ENCODE measurements at places on chromosomes 1 and 21.
A peak's percentile ranks its signal among the peaks of the same experiment; 100 is the strongest.

- no peak for DNase-seq
Observed at GRCh38 chr21:32779983-32780382, 8.4 kb upstream of the PAXBP1 start.

- peak; percentile 34 for DNase-seq
Observed at GRCh38 chr1:92749024-92749634, 35.8 kb downstream of the EVI5 start.

- no peak for DNase-seq
Observed at GRCh38 chr1:107662971-107663370, 302.0 kb downstream of the VAV3 start.

DNA sequence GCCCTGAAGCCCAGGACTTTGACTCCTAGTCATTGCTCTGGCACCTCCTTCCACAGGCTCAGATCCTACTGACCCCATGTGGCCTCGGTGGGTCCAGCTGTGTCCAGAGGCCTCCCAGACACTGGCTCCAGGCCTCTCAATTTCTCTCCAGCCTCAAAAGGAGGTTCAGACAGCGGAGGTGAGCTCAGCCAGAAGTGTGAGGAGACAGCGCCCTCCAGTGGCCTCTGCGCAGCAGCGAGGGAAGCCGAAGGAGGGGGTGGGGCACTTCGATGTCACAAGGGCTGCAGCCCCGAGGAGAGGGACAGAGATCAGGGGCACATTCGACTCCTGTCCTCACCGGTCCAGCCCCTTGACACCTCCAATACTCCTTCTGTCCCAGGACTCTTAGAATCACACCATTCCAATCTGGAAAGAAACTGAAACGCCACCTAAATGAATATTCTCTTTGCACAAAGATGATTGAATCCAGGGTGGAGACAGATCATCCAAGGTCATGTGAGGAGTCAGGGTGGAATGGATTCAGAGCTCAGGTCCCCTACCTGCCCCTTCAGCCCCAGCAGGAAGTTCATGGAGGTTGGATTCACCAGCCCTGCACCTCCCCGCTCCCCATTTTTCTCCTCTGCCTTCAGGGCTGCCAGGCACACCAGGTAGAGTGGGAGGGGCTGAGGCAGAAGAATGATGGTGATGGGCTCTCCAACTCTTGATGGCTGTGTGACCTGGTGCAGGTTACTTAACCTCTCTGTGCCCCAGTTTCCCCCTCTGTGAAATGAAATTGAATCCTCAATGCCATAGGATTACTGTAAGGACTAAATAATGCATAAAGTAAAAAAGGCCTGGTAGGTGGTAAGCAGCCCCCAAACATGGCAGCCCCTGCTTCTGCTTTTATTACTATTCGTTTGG, 34.8 kb upstream of the ZBTB40 start:
- DNase-seq = peak; percentile 74

- no peak for DNase-seq
Observed at GRCh38 chr1:19087017-19087736, 122.9 kb downstream of the UBR4 start.

DNA sequence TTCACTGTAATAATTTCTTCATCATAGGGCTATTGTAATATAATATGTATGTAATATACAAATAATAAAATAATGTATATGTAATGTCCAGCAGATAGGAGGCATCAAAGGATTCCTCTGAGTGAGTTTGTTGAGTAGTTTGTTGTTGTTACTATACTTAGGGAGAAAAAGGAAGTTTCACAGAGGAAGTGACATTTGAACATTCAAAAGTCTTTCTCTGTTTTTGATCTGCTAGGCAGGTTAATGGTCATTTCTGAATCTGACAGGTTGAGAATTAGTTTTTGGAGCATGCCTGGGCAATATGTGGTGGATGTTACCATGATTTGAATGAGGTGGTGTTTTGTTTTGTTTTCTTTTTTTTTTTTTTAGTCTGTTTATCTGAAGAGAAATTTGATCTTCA, 102.1 kb downstream of the NRDC start:
- no peak for DNase-seq

DNA sequence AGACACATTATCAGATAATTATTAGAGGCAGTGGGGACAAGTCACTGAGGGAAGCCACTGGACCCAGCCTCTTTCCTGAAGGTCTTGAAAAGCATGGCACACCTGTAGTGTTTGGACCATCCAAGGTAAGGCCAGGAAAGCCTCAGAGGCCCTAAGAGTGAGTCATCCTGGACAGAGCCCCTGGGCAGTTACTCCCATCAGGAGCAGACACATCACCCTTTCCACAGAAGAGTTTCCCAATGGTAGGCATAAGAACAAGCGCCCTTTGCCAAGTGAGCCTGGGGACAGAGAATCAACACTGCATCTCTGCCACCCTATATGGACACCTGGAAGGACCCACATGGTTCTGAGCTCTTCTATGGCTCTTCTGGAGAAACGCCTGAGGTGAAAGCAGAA, 136.0 kb downstream of the PLXNA2 start:
- DNase-seq = no peak

GRCh38 chr1:37764888-37765441, at the start of gene EPHA10:
Gene EPHA10 (minus strand): TSS chr1:37765120. CDS start chr1:37765066, 54 bp downstream.
- no peak for DNase-seq

DNA sequence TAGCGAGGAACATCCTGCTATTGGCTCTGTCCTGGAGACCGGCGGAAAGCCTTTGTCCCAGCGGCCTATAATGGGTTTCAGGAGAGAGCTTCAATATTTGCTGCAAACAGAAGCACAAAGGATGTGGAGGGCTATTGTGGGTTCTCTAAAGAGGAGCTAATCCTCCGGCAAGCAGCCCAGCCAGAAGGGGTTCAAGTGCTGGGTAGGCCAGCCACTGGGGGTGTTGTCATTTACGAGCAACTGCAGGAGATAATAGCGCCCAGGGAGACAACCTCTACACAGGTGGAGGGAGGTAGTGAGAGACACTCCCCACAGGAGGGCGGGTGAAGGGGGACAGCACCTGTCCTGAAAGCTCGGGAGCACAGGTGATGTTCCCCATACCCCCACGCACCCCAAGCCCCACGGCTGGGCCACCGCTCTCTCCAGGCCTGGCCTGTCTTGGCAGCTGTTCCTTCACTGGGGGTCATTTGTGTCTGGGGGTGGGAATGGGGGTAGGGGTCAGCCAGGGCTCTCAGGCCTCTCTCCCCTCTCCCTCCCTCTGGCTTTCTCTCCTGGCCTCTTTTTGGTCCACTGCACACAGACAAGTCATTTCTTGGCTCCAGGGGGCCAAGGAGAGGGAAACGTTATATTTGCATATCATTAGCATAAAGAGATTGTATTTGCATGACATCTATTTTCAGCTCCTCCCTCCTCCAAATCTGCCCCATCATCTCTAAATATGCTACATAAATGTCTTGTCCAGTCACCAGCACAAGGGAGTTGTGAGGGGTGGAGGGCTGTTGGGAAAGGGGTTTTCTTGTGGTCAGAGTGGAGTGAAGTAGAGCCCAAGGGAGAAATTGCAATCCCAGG, 22.0 kb upstream of the SLC26A9 start:
- no peak for DNase-seq

- DNase-seq = no peak
Observed at GRCh38 chr1:197618061-197618460, 157.2 kb downstream of the DENND1B start.

DNA sequence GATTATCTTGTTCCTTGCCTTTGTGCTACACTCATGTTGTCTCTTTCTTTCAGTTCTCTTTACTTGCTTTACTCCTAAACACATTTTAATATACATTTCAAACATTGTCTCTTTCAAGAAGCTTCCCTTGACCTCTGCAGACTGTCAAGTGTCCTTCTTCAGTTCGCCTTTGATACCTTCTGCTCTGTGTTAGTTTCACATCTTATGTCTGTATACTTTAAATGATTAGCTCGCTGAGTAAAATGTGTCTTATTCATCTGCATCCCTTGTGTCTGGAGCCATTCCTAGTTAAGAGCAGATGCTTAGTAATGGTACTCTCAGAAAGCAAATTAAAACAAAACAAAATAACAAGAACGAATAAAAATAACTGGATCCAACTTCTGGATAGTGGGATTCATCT, 303.3 kb downstream of the S1PR1 start:
- DNase-seq = no peak

GRCh38 chr1:155023627-155024026, 10.0 kb downstream of the DCST2 start:
- DNase-seq = no peak

- no peak for DNase-seq
Observed at GRCh38 chr1:193270996-193271395, 84.6 kb upstream of the B3GALT2 start.

DNA sequence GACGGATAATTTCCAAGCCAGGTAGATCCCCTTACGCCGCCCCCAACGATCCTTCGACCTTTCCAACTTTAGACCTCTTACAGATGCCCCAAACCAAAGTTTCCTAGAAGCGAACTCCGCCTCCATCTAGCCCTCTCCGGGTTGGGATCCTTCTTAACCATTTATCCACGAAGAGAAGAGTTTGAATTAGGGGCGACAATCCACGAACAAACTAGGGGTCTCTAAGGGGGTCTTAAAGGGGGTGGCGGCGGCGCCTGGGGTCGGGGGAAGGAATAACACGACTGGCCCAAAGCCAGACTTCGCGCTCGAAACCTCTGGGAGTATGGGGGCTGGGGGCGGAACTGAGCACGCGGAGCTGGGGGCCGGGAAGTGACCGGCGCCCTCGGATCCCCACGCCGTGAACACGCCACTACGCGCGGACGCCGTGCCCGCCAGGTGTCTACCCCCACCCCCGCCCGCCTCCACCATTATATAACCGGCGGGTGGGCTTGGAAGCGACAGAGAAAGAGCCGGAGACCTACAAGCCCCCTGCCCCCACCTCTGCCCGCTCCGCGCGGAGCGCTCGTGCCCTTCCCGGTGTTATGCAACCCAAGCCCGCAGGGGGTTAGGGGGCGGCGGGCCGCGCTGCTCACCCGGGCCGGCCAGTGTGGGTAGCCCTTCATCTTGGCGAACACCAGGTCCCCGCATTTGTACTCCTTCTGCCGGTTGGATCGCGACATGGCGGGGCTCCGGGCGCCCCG, 594 bp downstream of the HDGF start:
- DNase-seq = peak; percentile 56

DNA sequence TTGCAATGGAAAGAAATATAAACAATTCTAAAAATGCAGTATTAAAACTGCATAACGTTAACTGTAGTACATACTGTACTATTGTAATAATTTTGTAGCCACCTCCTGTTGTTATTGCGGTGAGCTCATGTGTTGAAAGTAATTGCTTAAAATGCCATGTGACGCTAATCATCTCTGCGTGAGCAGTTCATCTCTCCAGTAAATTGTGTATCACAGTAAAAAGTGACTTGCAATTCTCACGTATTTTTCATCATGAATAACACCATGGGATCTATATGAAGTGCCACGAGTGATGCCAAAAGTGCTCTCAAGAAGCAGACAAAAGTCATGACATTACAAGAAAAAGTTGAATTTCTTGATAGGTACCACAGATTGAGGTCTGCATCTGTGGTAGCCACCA, 82.4 kb upstream of the CYYR1 start:
- no peak for DNase-seq

DNA sequence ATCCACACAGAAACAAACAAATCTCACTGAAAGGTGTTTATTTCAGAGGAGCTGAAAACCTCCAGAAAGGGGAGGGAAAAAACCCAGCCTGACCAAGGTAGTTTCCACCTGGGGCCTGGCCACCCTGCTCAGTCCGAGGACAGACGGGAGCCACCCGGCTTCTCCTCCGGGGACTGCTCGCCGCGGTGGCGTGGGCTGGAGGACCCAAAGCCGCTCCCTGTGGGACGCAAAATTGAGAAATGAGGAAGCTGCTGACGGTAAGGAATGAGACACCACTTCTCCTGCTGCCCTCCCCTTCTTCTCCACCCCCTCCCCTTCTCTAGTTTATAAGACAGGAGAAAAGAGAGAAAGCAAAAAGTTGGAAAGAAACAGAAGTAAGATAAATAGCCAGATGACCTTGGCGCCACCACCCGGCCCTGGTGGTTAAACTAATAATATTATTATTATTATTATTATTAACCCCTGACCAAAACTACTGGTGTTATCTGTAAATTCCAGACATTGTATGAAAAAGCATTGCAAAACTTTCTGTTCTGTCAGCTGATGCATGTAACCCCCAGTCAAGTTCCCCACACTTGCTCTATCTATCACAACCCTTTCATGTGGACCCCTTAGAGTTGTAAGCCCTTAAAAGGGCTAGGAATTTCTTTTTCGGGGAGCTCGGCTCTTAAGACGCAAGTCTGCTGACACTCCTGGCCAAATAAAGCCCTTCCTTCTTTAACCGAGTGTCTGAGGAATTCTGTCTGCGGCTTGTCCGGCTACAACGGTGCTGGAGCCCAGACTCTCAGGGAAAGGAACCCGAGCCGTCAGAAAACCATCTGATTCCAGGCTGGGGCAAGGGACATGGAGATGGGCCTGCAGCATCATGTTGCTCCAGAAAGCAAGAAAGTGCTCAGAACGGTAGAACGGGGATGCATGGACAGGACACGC, 12.5 kb downstream of the ITGB2 start:
- no peak for DNase-seq

GRCh38 chr1:236523704-236524141, at the start of gene LGALS8:
Gene LGALS8 (plus strand): TSS chr1:236523982. CDS start chr1:236526071, 2,089 bp downstream.
- peak; percentile 91 for DNase-seq

- DNase-seq = no peak
Observed at GRCh38 chr1:153607381-153607780, 5.6 kb downstream of the S100A16 start.

DNA sequence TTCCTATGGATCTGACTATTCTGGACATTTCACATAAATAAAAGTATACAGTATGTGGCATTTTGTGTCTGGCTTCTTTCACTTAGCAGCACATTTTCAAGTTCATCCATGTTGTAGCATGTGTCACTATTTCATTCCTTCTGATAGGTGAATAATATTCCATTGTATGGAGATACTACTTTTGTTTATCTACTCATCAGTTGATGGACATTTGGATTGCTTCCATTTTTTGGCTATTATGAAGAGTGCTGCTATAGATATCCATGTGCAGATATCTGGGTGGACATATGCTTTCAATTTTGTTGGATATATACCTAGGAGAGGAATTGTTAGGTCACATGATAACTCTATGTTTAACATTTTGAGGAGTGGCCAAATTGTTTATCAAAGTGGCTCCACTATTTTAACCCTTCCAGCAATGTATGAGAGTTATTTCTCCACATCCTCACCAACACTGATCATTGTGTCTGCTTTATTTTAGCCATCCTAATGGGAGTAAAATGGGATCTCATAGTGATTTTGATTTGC, 21.9 kb upstream of the MEF2D start:
- DNase-seq = no peak

- no peak for DNase-seq
Observed at GRCh38 chr1:31545927-31546540, 30.3 kb upstream of the TINAGL1 start.

- DNase-seq = no peak
Observed at GRCh38 chr1:117757668-117758067, 151.8 kb downstream of the TENT5C start.

GRCh38 chr1:25700144-25700523, 83.5 kb downstream of the MAN1C1 start:
- DNase-seq = no peak
